ENCODE measurements at places on chromosomes 5 and 9.

DNA sequence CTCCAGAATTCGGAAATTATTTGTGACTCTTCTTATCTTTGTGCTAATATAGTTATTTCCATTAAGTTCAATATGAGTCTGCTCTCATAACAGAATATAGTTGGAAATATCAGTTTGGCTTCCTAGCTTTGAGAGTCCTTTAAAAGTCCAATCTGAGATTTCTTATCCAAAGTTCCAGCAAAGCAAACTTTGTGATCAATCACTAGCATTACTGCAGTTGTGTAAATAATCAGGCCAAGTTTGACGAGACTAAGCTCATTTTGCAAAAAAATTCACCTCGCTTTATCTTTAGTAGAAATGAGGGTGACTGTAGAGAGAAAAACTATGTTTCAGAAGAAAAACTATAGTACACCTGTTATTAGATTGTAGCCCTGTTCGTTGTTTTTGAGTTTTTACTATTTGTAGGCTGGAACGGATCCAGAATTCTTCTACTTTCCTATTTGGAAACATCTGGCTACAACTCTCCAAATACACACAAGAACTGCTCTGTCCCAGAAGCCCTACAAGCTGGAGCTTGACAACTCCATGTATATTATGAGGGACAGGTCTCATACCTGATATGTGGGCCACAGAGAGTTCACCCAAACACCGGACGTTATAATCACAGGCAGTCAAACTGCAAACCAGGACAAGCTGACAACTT, 47.8 kb downstream of the RAPGEF1 start:
- no peak for DNase-seq

- no peak for DNase-seq
These were observed 108.3 kb downstream of the WNK2 start for GRCh38 chr9:93292288-93292615.

DNA sequence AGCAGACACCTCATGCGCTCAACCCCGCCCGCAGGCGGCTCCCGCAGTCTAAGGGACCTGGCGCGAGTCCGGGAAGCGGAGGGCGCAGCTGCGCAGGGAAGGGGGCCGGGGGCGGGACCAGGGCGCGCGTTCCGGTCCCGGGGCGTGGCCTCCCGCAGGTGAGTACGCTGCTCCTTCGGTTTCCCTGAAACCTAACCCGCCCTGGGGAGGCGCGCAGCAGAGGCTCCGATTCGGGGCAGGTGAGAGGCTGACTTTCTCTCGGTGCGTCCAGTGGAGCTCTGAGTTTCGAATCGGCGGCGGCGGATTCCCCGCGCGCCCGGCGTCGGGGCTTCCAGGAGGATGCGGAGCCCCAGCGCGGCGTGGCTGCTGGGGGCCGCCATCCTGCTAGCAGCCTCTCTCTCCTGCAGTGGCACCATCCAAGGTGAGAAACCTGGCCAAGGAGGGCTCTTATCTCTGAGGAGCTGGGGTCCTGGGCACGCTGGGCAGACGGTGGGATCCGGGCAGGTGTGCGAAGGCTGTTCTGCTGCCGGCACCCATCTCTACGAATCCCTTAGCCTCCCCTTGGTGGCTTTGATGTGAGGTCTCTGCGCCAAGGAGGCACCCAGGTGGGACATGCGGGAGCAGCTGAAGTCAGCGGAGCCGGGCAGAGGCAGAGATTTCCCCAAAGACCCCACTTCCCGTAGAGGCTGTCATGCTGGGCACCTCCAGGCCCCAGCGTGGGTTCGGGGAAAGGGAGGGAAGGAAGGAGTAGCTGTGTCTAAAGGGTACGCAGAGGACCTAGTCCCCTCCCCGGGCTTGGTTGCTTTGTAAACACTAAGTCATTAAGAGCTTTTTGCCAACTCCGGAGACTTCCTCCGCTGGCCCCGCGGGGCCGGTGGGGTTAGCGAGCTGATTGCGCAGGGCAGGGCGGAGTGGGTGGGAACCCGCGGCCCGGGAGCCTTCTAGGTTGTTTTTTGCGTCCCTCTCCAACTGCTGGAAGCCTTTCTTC, at the start of gene F2RL1:
F2RL1 (plus strand) TSS at position 187 of the 988 bp plus-strand sequence; CDS start at position 340, 153 bp downstream.
- no peak for DNase-seq

- no peak for DNase-seq
These were observed 1.3 kb upstream of the ISL1 start for GRCh38 chr5:51381761-51382474.

DNA sequence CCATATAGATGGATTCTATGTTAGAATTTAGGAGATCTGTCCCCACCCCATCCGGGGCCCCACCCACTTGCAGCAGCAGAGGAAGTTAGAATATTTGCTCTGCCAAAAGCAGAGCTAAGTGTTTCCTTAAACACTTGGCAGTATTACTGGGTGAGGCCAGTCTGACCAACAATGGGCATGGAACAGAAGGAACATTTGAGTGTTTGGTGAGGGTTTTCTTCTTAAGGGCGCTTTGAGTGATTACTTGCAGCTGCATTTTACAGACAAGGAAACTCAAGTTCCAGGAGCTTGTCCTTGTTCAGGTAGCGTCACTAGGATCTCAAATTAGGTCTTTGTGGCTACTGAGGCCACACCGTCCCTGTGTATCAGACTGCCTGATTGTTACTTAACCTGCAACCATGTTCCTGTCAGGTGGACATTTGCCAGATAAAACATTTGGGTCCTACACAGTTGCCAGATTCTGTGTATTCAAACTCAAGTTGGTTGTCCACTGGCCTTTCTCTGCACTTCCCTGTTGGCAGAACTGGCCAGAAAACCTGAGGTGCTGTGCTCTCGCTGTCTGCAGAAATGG, 59.3 kb downstream of the SLC46A2 start:
- peak; percentile 58 for DNase-seq
